Vagina (tissue), 2 donors: ENCODE measurements at places on chromosomes 12 and 14.

DNA sequence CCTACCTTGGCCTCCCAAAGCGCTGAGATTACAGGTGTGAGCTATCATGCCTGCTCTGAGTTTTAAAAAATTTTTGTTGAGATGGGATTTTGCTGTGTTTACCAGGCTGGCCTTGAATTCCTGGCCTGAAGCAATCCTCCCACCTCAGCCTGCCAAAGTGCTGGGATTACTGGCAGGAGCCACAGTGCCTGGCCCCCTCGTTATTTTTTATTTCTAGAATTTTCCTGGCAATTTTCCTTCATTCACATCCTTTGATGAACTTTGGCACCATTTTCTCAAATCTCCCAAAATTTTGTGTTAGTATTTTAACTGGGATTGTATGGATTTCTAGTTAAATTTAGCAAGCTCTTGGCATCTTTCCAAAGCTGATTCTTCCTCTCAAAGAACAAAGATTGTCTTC, 24.6 kb upstream of the SCARB1 start:
- DNase-seq: no peak

DNA sequence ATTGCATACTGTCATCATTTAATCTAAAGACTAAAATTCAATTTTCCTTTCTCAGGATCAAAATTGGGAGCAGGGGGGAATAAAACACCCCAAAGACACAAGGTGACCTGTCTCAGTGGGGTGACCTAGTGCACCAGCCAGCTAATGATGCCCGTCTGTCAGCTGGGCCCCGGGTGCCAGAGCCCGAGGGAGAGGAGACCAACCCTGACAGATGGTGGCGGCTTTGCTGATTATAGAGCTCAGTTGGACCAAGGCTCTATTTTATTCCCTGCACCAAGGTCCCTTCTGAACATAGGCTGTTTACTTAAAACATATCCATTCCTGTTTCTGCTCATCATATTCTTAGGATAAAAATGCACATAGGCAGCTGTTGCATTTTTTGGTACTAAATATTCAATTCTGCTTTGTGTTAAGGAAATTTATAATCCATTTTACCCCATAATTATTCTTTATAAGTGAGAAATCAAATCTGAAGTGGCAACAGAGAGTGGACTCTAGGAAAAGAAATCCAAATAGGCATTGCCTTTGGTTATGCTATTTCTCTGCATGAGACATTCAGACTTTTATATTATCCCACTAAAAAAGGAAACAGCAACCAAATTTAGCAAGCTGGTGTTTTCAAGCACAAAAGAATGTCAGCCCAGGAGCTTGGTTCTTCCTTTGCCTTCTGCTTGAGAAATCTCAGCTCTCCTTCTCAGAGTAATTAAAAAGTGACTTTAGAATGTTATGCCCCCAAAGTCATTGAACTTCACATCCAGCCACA, 96.8 kb upstream of the IFNG-AS1 start:
- no peak for DNase-seq

DNA sequence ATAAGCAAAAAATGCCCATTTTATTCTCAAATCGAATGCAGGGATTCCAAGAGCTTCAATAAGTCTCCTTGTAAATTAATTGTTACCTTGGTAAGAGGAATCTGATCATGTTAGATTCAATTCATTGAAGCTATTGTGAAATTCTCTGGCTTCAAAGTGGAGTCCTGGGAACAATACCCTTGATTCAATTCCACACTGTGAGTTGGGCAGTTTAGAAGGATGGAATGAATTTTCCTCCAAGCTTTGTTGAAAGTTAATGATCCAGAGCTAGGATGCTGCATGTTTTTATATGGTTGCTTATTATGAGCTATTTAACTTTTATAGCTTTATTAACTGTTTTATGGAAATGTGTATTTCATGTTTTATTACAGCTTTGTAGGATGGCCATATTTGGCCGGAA, 89.9 kb upstream of the IGF1 start:
- DNase-seq: no peak

GRCh38 chr12:53505086-53505485, 2.2 kb downstream of the NPFF start:
- DNase-seq: no peak

DNA sequence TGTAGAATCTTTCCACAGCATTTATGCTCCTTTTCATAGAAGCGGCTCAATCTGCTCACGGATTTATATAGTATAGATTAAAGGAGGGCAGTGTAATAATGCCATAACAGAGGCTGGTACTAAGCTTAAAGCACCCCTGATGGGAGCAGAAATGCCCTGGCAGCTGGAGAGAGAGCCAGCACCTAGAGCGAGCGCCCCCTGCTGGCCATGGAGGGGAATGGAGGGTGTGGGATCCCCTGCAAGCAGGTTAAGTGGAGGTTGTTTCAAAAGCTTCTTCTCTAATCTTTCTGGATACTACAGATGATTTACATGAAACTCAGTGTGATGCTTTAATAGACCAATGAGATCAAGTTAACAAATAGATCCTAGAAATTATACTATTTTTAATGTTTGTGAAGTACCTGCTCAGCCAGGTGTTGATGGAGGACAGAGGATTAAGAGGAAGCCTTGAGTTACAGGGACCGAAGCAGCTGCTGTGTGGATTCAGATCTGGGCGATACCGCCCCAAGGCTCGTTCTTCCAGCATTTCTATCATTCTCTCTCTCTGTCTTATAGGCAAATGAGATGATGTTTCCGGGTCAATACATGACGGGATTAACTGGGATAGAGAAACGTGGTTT, 1519.3 kb upstream of the TMEM132C start:
- DNase-seq: no peak

DNA sequence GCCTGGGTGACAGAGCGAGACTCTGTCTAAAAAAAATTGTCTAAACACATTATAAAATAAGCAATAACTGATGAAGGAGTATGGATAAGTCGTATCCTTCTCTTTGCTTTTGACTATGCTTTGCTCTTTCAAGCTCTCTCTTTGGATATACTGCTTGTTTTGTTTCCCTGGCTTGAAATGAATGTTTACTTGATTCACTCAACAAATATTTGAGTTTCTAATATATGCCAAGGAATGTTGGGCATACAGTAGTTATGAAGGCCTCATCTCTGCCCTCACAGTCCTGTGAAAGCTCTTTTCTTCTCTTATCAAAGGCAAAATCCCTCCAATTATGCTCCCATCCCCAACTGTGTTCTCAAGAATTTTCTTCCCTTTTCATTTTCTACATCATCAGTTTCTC, 123.5 kb downstream of the PTPRR start:
- no peak for DNase-seq

GRCh38 chr14:53670701-53671100, 285.9 kb downstream of the BMP4 start:
- no peak for DNase-seq

DNA sequence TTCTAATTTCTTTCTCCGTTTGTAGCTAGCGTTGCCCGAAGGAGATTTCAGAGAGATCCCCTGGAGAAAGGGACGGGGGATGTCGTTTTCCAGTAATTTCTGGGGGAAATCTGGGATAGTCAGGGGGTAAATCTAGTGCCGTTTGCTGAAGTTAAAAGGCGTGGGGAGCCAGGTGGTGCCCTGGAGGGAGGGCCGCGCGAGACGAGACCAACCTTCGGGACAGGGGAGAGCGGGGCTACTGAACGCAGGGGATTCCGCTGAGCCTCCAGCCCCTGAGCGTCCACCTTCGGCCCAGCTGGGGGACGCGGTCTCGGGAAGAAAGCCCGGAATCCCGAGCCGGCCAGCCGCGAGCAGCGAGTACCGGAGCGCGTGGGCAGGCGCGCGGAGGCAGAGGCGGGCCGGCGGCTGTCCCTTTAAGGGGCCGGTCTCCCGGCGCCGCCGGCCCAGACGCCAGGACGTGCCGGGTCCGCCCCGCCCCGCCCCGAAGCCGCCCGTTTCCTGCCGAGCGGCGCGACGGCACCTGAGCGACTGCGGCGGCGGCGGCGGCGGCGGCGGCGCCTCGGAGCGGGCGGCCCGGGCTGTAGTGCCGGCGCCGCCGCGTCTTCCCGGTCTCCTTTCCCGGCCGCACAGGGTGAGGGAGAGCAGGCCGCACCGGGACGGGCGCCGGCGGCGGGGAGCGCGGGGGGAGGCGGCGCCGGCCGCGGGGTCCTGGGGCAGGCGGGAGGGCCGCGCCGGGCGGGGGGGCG, at the start of gene KTN1:
Gene KTN1 (plus strand): TSS at position 484 of the 746 bp plus-strand sequence. CDS start 31,842 bp downstream, outside the sequence.
- DNase-seq: no peak

- DNase-seq: no peak
Observed at GRCh38 chr12:112869778-112870177, 37.0 kb upstream of the OAS1 start.

DNA sequence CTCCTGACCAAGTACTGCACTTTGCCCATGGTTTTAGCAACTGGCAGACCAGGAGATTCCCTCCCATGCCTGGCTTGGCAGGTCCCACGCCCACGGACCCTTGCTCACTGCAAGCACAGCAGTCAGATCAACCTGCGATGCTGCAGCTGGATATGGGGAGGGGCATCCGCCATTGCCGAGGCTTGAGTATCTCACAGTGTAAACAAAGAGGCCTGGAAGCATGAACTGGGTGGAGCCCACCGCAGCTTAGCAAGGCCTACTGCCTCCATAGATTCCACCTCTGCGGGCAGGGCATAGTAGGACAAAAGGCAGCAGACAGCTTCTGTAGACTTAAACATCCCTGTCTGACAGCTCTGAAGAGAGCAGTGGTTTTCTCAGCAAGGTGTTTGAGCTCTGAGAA, 479.8 kb downstream of the FUT8 start:
- DNase-seq: no peak
